Germinal center (tissue), 1 donor: ENCODE measurements at places on chromosomes 2 and 18.

DNA sequence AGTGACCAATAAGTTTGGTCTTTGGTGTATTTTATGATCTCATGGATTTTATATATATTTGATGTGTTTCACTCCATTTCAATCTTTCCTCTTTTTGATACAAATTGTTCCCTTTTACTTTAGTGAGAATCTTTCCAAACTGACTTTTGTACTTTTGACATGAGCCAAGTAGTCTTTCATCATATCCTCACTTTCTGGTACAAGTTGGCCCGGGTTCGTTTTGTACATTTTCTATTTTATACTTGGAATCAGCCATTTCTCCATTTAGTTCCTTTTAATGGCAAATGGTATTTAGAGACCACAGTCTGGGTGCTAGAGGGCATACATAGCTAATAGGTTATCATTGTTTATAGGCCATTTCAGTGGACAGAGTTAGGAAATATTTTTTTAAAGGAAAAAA lies 147.9 kb upstream of the MYO3B start:
- no peak for DNase-seq

GRCh38 chr18:10946058-10946457 lies 203.3 kb downstream of the PIEZO2 start:
- DNase-seq: no peak

GRCh38 chr18:24497031-24497754 lies 36.8 kb downstream of the HRH4 start:
- no peak for DNase-seq

DNA sequence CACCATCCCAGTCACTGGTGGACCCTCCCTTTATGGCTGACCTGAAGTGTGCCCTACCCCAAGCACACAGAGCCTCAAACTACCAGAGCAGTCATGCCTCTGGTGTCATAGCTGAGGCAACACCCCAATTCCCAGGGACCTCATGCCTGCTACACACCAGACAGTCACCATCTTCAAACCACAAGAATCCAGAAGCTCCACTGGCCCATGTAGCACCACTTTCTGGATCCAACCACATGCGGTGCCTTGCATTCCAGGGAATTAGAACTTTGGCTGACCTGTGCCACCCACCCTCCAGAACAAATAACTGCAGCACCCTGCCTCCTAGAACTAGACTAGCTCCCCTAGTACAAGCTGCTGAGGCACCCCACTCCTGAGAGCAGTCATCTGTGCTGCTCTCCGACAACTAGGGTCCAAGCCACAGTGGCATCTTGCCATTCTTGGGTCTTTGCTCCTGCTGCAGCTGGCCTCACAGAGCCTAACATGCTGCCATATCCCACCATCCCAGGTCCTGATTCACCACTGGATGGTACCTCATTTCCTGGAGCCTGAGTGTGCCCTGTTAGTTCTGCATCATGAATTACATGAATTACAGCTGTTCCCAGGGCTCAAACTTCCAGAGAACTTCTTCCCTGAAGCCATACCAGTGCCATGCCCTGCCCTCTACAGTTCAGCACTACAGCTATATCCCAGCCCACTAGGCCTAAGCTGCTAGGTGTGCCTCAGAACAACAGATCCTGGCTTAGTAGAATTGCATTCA lies 243.8 kb upstream of the CHST9 start:
- no peak for DNase-seq

DNA sequence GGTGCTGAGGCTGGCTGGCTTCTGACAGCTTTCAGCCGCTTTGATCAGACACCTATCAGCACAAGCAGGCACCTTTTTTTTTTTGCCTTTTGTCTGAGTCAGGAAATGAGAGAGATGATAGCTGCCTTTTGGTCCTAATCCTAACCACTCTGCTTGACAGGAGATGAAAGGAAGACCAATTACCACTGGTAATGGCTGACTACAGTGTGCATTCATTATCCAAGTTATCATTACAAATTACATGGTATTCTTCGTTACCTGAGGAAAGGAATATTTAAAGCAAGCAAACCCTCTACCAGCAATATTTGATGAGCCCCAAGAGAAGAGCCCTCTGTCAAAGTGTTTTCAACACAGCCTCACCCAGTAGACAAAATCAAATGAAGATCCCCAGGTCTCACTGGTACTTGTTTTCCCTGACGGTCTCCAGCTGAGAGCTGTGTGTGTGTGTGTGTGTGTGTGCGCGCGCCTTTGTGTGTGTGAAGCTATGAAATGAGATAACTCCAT lies 925.7 kb downstream of the DCDC2C start:
- no peak for DNase-seq

DNA sequence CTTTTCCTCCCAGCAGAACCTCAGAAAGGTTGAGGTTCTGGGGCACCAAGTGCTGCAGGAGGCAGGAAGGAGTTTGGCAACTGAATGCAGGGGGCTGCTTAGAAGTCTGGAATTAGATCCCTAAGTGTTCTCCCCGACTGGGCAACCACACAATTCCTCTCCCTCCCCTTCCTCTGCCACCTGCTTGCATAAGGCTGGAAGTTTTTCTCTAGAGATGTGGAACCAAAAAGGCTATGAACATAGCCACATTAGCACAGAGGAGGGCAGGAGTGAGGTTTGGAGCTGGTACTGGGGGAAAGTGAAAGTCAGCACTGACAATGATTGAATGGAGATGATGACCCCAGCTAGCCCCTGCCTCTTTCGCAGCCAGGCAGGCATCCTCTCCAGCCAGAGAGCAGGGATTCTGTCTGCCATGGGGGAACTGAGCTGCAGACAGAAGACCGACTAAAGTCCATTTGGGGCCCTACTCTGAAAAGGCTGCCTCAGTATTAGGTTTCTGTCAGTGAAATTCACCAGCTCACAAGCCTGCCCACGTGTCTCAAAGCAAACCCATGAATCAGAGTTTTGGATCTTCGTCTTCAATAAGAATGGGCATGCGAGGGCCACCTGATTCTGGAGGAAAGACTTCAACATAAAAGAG lies 87.9 kb upstream of the ITGA6 start:
- DNase-seq: no peak

DNA sequence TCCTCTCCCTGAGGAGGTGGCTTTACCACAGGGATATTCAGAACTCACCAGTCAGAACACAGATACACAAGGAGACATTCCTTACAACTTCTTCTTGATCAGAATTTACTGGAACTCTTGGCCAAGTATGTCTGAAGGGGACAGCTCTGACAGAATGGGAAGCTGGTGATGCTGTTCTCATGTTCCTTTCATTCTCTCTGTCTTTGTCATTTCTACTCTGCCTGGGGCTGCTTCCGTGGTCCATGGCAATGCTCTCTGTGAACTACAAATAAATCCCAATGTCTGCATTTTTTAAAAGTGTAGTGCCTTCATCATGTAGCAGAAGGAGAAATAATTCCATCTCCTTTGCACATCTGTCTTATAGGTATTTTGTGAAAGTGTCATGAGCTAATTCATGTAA lies 730.3 kb downstream of the CNTNAP5 start:
- no peak for DNase-seq

- no peak for DNase-seq
Observed at GRCh38 chr2:112834396-112835037, 2.1 kb downstream of the IL1B start.

- peak; percentile 19 for DNase-seq
Observed at GRCh38 chr2:47034973-47035609, 119.5 kb upstream of the MCFD2 start.

DNA sequence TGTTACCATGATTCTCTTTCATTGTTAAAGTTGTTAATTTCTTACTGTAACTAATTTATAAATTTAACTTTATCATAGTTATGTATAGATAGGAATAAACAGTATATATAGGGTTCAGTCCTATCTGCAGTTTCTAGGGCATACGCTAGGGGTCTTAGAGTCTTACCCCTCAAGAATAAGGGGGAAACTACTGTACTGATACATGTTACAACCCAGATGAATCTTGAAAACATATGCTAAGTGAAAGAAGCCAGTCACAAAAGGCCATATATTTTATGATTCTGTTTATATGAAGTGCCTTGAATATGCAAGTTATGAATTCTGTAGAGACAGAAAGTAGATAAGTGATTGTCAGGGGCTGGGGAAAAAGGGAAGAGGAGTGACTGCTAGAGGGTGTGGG lies 52.4 kb downstream of the RTN4 start:
- DNase-seq: no peak

GRCh38 chr2:23041443-23041842 lies 343.5 kb upstream of the KLHL29 start:
- no peak for DNase-seq

GRCh38 chr18:58476516-58477256 lies 152.2 kb downstream of the ALPK2 start:
- no peak for DNase-seq

GRCh38 chr18:75110846-75111415 lies 98.0 kb downstream of the PTGR3 start:
- DNase-seq: no peak
